Right atrium auricular region (tissue), 2 donors: ENCODE measurements at places on chromosomes 1 and 21. TPM values are rescaled to one million over a fixed set of nuclear protein-coding genes. Genes with fewer than 3 reads are reported as not detected.

- no peak for DNase-seq
- H3K4me1 ChIP-seq = no peaks in the 10 kb centered on the region
- no peaks in the 10 kb centered on the region for H3K27me3 ChIP-seq
- no peak overlapping the region for H3K4me3 ChIP-seq
- H3K36me3 ChIP-seq = no peaks in the 10 kb centered on the region
Observed at GRCh38 chr1:113855630-113856400, 15.7 kb downstream of the PTPN22 start.

DNA sequence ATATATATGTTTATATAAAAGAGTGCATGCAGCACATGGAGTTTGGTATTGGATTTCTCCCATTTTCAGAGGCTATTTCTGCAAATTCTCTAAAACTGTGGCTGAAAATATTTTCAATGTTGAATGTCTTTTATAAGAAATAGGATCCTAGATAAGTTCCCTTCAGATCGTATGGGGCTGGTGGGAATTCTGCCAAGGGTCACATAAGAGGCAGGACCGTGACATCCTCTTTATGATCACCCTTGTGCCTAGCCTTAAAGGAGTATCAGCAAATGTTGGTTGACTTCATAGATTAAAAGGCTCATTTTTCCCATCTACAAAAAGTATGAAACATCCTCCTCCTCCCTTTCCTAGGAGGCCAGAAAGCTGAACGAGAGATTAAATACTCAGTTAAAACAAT is 1.3 kb upstream of the IFNAR2 start:
- no peak overlapping the region for H3K4me3 ChIP-seq
- H3K27me3 ChIP-seq = no peaks in the 10 kb centered on the region
- peaks cover 30% of the 10 kb centered on the region for H3K4me1 ChIP-seq

GRCh38 chr1:20411196-20411980 is 74.6 kb downstream of the CAMK2N1 start:
- no peak for DNase-seq
- H3K27ac ChIP-seq = no peak overlapping the region
- no peaks in the 10 kb centered on the region for H3K36me3 ChIP-seq
- no peaks in the 10 kb centered on the region for H3K4me1 ChIP-seq
- no peak overlapping the region for H3K4me3 ChIP-seq

GRCh38 chr1:85339089-85339488 is 62.7 kb upstream of the BCL10 start:
- no peak for DNase-seq
- H3K27me3 ChIP-seq = no peaks in the 10 kb centered on the region
- no peak overlapping the region for H3K27ac ChIP-seq
- no peaks in the 10 kb centered on the region for H3K36me3 ChIP-seq
- no peak overlapping the region for H3K4me3 ChIP-seq

GRCh38 chr1:108646648-108647269 is 14.1 kb downstream of the HENMT1 start:
- peak; percentile 76 for DNase-seq
- no peaks in the 10 kb centered on the region for H3K4me1 ChIP-seq
- no peaks in the 10 kb centered on the region for H3K36me3 ChIP-seq
- no peak overlapping the region for H3K4me3 ChIP-seq

DNA sequence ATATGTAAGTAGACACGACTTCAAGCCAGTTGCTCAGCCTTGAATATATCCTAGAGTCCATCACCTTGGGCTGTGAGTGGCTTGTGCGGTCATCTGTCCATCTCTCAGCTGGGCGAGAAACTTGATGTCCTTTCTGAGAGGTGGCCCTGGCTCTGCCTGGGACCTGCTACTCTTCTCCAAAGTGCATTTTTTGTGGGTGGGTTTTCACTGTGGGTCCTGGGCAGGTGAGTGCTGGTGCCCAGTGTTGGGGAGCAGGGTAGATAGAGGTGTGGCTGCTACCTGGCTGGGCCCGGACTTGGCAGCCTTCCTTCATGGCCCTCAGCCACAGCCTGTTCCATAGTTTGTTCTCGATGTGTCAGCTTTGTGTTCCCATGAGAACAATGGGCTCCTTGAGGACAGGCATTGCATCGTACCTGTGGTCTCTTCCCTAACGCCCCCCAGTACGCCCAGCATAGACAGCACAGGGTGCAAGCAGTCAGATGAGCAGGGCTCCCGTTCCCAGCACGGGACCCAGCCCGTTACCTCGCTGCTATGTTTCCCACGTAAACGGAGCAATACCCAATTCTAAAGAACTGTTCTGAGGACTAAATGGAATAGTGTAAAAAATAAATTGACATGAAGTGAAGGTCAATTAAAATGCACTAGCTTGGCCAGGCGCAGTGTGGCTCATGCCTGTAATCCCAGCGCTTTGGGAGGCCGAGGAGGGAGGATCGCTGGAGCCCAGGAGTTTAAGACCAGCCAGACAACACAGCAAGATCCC is 877 bp upstream of the SLX9 start:
- DNase-seq = no peak
- H3K36me3 ChIP-seq = peaks cover 5% of the 10 kb centered on the region
- peak overlapping the region; percentile 75 for H3K4me3 ChIP-seq
- H3K4me1 ChIP-seq = peaks cover 25% of the 10 kb centered on the region
- peak overlapping the region; percentile 80 for H3K27ac ChIP-seq

GRCh38 chr1:160747717-160748116 is 8.7 kb downstream of the SLAMF7 start:
- H3K4me3 ChIP-seq = no peak overlapping the region
- no peaks in the 10 kb centered on the region for H3K4me1 ChIP-seq
- H3K36me3 ChIP-seq = no peaks in the 10 kb centered on the region
- H3K27me3 ChIP-seq = no peaks in the 10 kb centered on the region
- no peak overlapping the region for H3K27ac ChIP-seq
- no peak for DNase-seq

GRCh38 chr1:89629146-89629545 is 3.8 kb upstream of the LRRC8C start:
- no peak for DNase-seq
- H3K27ac ChIP-seq = no peak overlapping the region
- H3K4me1 ChIP-seq = no peaks in the 10 kb centered on the region
- H3K4me3 ChIP-seq = no peak overlapping the region

DNA sequence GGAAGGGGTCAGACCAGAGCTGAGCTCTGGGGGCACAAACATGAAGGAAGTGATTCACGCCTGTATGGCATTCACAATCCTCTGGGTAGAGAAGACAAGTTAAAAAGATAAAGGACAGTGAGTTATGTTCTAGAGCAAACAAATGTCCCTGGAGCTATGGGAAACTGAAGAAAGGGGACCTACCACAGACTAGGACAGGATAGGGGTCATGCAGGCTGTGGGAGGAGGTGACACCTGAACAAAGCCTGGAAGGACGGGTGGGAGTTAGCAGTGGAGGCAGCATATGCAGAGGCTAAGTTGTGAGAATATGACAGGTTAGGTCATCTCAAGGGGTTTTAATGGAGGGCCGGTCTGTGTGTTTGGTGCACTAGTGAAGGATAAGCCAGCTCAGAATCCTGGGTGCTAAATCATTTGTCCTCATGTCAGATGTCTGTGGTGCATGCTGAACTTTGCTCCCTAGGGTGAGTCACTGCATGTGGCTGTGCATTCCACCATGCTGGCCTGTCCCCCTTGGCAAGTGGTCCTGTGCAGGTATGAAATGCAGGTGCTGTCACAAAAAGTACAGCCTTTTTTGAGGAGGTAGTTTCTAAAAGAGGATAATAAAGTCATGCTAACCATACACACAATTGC is 28.5 kb downstream of the TNN start:
- no peaks in the 10 kb centered on the region for H3K36me3 ChIP-seq
- H3K4me3 ChIP-seq = no peak overlapping the region
- no peaks in the 10 kb centered on the region for H3K27me3 ChIP-seq
- H3K4me1 ChIP-seq = no peaks in the 10 kb centered on the region
- no peak overlapping the region for H3K27ac ChIP-seq

DNA sequence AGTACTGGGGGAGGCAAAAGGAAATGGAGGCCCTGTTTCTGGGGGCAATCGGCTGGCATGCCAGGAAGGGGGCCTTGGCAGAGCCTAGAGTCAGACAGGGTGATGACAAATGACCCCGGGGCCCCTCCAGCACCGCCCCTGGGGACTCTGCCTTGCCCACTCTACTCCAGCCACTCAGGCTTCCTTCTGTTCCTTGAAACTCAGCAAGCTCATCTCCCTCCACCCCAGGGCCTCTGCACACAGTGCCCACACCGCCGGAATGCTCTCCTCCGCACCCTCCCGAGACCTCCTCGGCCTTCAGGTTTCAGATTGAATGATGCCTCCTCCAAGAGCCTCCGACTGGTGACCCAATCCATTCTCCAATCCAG is 122.5 kb upstream of the ZBTB40 start:
- H3K27me3 ChIP-seq = no peaks in the 10 kb centered on the region
- H3K27ac ChIP-seq = no peak overlapping the region
- H3K4me1 ChIP-seq = no peaks in the 10 kb centered on the region
- no peak overlapping the region for H3K4me3 ChIP-seq

- H3K36me3 ChIP-seq = no peaks in the 10 kb centered on the region
- H3K4me1 ChIP-seq = no peaks in the 10 kb centered on the region
- no peak for DNase-seq
- H3K27ac ChIP-seq = no peak overlapping the region
- H3K4me3 ChIP-seq = no peak overlapping the region
- no peaks in the 10 kb centered on the region for H3K27me3 ChIP-seq
Observed at GRCh38 chr1:14614341-14614740, 15.9 kb downstream of the KAZN start.

DNA sequence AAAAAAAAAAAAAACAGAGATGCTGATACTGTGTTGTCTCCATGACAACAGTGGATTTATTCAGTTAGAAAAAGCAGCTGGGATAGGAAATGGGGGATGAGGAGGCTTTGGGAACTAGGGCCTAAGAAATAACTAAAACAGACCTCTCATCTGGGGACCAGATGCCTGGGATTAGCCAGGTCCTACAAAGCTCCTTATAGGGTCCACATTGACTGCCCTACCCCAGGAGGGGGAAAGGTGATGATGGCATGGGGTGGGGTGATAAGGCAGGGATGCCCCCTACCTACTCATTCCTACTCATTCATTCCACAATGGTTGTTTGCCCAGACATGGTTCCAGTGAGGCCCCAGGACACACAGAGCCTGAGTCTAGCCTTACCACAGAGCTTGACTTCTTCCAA is 131.2 kb downstream of the PLXNA2 start:
- no peak for DNase-seq
- H3K27me3 ChIP-seq = no peaks in the 10 kb centered on the region
- H3K27ac ChIP-seq = no peak overlapping the region
- no peaks in the 10 kb centered on the region for H3K36me3 ChIP-seq
- H3K4me1 ChIP-seq = no peaks in the 10 kb centered on the region
- H3K4me3 ChIP-seq = no peak overlapping the region

GRCh38 chr21:35090403-35090802 is 41.3 kb upstream of the RUNX1 start:
- H3K4me3 ChIP-seq = no peak overlapping the region
- no peaks in the 10 kb centered on the region for H3K27me3 ChIP-seq
- no peaks in the 10 kb centered on the region for H3K36me3 ChIP-seq
- no peak for DNase-seq
- no peak overlapping the region for H3K27ac ChIP-seq

- peaks cover 53% of the 10 kb centered on the region for H3K36me3 ChIP-seq
- H3K4me1 ChIP-seq = no peaks in the 10 kb centered on the region
- H3K27ac ChIP-seq = no peak overlapping the region
- no peak for DNase-seq
- no peak overlapping the region for H3K4me3 ChIP-seq
Observed at GRCh38 chr1:229471175-229471574, 37.0 kb downstream of the NUP133 start.

DNA sequence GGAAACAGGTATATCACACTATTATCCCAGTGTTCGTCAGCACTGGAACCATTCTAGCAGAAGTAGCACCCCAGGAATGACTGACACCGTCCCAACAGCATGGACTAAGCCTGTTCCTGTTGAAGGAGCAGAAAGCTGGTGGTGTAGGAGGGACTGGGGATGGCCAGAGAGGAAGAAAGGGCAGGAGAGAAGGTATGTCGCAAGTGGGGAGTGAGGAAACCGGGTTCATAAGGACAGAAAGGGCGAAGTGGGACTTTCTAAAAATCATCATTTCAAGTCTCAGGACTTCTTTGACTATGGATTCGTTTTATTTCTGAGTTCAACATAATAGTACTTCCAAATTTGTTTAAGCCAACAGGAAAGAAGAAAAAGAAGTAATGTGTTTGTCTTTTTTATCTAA is 19.7 kb upstream of the MX1 start:
- H3K27ac ChIP-seq = no peak overlapping the region
- DNase-seq = peak; percentile 58
- H3K36me3 ChIP-seq = peaks cover 14% of the 10 kb centered on the region
- no peaks in the 10 kb centered on the region for H3K4me1 ChIP-seq
- H3K27me3 ChIP-seq = no peaks in the 10 kb centered on the region
- H3K4me3 ChIP-seq = no peak overlapping the region

DNA sequence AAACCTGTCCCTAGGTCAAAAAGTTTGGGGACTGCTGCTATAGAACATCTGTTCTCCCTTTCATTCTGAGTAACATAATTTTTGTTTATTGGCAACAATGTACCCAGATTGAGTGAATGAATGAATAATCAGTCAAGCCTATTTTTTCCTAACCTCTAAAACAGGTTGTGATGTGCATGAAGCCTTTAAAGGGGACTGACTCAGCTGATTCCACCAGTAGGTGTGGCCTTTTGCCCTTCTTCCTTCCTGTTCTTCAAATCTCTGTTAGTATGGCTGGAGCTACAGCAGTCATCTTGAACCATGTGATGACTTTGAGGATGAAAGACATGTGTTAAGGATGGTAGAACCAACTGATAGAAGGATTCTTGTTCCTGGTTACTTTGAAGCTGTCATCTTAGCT is 476.1 kb downstream of the NUF2 start:
- H3K4me1 ChIP-seq = no peaks in the 10 kb centered on the region
- H3K27ac ChIP-seq = no peak overlapping the region
- H3K27me3 ChIP-seq = no peaks in the 10 kb centered on the region
- H3K4me3 ChIP-seq = no peak overlapping the region

DNA sequence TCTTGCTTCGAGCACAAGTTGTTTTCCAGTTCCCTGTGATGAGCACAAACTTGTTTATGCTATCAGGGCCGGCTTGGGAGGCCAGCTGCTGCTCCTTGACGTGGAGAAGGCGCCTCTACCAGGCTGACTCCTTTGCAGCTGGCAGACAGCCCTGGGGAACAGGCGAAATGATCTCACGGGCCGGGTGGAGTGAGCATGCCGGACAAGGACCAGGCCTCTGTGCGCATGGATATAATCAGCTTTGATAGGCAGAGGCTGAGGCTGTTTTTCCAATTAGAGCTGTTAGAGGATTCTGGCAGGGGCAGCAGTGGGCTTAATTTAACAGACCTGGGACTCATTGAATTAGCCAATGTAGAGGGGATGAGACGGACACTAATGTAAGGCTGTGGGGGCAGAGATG is 38.9 kb downstream of the FAM163A start:
- peak; percentile 62 for DNase-seq
- H3K4me3 ChIP-seq = no peak overlapping the region
- H3K4me1 ChIP-seq = no peaks in the 10 kb centered on the region
- no peaks in the 10 kb centered on the region for H3K36me3 ChIP-seq
- no peaks in the 10 kb centered on the region for H3K27me3 ChIP-seq
- no peak overlapping the region for H3K27ac ChIP-seq

- no peaks in the 10 kb centered on the region for H3K36me3 ChIP-seq
- H3K4me3 ChIP-seq = no peak overlapping the region
- DNase-seq = no peak
- no peak overlapping the region for H3K27ac ChIP-seq
- no peaks in the 10 kb centered on the region for H3K27me3 ChIP-seq
Observed at GRCh38 chr1:53172426-53173128, 24.0 kb upstream of the CPT2 start.

GRCh38 chr1:228400237-228400651 is 6.4 kb downstream of the TRIM11 start:
- H3K36me3 ChIP-seq = peaks cover 25% of the 10 kb centered on the region
- H3K4me3 ChIP-seq = no peak overlapping the region
- H3K27ac ChIP-seq = no peak overlapping the region
- peaks cover 19% of the 10 kb centered on the region for H3K4me1 ChIP-seq

EXTL1 gene
- total RNA-seq = 0.79 TPM

HSPB7 gene
- total RNA-seq = 1,082 TPM

KDF1 gene
- total RNA-seq = 0.86 TPM

C1orf167 gene
- 0.85 TPM for total RNA-seq

IFI16 gene
- total RNA-seq = 31.1 TPM
